NCI-H2029 (cell line): ENCODE measurements at places on chromosomes 1 and 21.

GRCh38 chr21:35145626-35146233 is 96.6 kb upstream of the RUNX1 start:
- no peak for DNase-seq

GRCh38 chr1:41122851-41123518 is 101.5 kb upstream of the SLFNL1 start:
- peak; percentile 68 for DNase-seq

DNA sequence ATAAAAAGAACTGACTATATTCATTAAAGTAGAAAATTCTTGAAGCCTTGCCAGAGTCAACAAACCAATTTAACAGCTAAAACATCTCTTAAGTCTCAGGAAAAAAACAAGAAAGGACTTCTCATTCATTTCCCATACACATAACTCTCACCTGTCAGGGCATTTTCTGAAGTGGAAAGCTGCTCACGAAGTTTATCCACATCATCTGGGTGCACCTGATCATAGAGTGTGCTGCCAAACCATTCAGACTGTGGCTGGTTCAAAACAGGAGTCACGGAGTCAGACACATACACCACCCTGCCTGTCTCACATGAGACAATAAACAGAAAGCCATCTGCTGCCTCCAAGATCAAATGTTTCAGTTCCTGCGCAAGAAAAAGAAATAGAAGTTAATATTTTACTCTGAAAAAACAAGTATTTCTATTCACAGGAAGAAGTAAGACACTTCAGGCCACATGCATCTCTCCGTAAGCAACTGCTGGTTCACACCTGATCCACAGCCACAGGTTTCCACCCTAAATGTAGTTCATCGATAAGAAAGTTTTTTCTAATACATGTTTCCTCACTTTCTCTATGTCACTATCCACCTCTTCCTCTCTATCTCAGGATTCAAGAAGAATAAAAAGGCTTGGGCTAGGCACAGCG is 28.2 kb upstream of the CTSK start:
- DNase-seq, result peak; percentile 17

DNA sequence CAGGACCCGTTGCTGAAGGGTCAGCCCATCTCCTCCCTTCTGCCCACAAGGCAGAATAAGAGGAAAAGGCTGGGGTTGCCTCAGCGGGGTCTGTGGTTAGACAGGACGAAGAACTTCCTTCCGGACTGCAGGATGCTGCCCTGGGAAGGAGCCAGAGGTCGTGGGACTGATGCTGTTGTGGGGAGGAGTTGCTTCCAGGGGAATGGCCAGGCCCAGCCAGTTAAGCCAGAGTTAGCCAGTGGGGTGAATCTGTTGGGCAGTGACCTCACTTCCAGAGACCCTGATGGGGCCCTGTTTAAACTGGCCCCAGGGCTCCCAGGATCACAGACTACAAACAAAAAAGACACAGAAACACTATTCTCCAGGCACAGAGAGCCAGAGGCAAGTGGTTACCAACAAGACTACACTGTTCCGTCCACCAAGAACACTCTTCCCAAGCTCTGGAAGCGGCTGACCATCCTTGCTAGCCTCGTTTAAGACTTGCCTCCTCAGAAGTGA is 13.0 kb downstream of the FAM229A start:
- no peak for DNase-seq

DNA sequence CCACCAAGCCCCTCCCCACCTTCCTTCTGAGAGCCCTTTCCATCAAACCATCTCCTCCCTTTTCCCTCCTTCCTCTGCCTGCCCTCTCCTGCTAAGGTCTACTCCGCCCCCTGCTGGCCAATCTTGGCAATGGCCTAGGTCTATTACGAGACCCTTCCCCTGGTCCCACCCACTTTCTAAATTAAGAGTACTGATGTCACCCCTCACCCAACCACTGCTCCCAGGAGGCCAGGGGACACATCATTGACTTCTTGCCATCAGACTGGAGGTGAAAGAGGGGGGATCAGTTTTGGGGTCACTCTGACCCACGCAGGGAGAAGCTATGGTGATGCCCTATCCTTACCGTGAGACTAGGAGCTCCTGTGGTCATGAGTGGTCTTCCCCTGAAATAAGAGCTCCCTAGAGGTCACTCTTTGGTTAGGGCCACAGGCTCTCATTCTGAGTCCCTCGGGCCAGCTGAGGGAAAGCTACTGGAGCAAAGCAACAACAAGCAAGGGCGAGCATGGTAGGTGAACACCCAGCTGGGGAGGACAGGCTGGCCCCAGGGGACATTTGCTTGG is 34.6 kb upstream of the S100A7 start:
- peak; percentile 74 for DNase-seq

GRCh38 chr1:53734650-53735211 is 4.2 kb downstream of the GLIS1 start:
- DNase-seq, result no peak

DNA sequence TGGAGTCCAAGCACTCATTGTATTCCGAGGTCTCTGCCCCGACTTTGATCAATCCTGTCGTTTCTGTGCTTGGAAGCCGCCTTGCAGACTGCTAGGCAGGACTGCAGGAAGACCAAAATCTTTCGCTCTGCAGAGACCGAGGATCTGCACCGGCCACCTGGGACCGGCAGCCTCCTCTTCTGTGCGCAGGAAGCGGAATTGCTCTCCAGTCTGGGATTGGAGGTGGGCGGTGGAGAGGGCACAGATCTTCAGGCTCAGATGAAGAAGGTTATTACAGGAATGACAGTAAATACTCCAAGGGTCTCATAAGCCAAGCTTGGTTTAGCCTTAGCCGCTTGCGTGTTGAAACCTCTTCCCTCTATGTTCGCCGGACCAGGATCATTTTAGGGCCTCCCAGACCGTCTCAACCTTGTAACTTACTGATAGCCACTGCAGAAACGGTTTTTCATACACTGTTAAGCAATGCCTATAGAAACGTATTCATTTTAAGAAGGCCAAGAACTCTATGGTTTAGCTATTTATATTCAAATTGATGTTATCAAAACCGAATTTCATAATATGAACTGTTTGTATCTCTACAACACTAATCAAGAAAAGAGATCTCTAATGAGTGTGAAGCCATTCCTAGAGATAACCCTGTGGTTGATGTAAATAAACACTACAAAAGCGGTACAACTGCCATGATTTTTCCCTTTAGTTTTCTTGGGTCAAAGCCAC is 1.1 kb downstream of the MIA3 start:
- no peak for DNase-seq

GRCh38 chr1:200362421-200362820 is 47.4 kb downstream of the ZNF281 start:
- DNase-seq, result no peak

GRCh38 chr1:101244842-101245241 is 8.0 kb downstream of the S1PR1 start:
- DNase-seq, result no peak

GRCh38 chr1:67760030-67760821 is 73.0 kb downstream of the GNG12 start:
- peak; percentile 64 for DNase-seq

- DNase-seq, result no peak
These were observed 13.0 kb downstream of the UCK2 start for GRCh38 chr1:165840423-165840822.

GRCh38 chr1:91885716-91886506 is at the start of gene TGFBR3:
Gene TGFBR3 (minus strand): TSS chr1:91886151. CDS start chr1:91861531, 24,620 bp downstream.
- peak; percentile 79 for DNase-seq

DNA sequence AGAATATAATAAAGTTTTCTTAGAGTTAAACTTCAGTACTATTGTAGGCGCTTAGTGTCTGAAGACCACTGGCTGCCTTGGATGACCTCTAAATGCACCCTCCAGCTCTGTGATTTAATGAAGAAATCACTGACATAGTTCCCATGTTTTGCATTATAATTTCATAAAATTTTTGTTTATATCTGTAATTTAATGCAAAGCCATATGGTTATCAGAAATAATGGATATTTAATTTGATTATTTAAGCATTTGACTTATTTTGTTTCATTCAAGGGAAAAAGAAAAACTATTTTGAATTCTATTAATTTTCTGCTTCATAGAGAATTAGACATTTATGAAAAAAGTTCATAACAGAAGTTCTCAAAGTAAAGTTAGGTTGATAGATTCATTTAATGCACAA is 18.6 kb downstream of the CRB1 start:
- no peak for DNase-seq

GRCh38 chr1:53577761-53578100 is 118.5 kb downstream of the DMRTB1 start:
- no peak for DNase-seq

DNA sequence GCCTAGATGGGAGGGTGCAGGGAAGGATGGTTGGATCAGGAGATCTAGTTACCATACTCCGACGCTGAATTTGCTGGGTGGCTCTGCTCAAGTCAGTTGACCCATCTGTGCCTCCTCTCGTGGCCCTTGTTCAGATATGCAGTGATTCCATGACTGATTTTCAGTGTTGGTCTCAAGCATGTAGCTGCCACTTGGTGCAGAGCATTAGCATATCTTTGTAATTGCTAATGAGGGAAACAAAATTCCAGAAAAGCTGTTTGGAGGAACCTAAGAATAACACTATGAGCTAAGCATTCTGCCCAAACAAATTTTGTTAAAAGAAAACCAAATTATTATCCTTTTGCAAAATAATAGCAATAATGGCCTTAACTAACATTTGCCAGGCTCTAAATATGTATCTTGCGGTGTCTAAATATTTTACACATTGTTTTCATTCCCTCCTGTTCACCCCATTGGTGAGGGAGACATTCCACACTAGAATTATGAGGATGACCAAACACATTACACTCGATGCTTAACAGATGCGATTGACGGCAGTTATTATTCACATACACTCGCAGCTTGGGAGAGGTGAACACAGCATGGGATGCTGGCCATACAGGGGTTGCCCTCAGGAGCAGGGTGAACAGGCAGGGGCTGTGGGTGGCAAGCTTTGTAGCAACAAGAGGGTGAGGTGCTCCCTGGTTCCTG is 69.1 kb downstream of the KCNJ15 start:
- DNase-seq, result no peak

GRCh38 chr1:201545851-201546492 is 7.0 kb downstream of the NAV1 start:
- DNase-seq, result no peak

GRCh38 chr1:219798283-219799030 is 129.9 kb downstream of the SLC30A10 start:
- DNase-seq, result no peak

DNA sequence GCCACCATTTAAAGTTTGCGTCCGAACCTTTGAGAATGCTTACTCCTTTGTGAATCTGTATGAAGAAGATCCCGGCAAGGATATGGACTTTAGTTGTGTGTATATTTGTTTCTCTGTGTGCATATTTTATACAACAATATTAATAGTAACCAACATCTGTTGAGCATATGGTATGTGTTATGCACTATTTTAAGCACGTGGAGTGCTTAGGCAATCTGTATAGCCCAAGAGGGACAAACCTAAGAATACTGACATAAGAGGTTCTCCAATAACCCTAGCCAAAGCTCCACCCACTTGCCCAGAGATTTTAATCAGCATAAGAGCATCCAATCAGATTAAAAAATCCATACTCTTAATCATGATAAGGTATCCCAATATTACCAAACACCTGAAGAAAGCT is 92.7 kb downstream of the MAB21L3 start:
- DNase-seq, result no peak
